Fibroblast of skin of back (primary cell): ENCODE measurements at places on chromosomes 4 and X.
A peak's percentile ranks its signal among the peaks of the same experiment; 100 is the strongest.

DNA sequence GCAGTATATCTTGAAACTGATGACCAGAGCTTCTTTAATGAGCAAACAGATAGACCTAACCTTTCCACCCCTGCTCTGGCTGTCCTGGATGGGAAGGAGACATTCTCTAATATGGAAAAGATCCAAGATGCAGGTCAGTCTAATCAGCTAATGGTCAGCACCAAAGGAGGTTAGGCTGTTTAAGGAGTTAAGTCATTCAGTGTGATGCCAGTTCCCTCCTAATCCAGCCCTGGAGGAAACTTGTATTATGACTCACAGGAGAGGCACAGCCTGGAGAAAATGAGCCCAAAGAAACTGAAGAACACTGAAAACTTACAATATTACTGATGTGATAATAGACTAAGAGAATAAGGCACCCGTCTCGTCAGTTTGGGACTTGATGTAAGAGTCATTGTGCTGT, 323.0 kb downstream of the HNRNPD start:
- DNase-seq, result no peak

- DNase-seq, result no peak
Measured at GRCh38 chrX:11287505-11287904, 5.7 kb upstream of the AMELX start.

DNA sequence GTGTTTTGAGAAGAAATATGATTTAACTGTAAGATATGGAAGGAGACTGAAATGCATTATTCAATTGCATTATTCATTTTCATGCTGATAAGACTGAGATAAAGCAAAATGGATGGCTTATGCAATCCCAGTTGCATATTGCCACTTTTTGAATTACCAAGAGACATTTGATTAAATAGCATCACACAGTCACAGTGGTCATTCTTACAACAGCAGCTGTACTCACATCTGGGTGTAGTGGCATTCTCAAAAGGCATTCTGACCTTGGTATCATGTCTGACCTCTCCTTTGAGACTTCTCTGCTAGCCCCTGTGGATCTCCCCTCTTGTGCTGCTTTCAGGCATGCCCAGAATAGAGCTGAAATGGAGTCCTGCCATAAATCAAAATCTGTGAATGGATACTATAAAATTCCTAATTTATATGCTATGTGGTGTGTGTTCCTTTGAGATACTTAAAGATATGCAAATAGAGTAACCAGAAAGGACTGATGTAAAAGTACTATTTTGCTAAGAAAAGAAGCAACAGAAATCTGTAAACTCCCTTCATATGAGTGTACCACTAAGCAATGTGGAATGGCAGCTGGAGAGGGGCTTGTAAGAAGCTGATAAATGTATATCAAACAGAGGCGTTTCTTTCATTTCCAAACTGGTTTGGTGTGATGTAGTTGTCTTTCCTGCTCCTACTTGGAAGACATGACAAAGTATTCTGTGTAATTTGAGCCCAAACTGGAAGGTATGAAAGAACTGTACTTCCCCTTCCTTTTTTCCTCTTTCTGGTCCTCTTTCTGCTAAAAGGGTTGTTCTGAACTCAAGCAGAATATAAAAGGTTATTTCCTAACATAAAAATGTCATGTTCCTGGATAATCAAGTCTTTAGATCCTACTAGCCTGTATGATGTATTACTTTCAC, 25.4 kb upstream of the METAP1 start:
- DNase-seq, result peak; percentile 6

GRCh38 chr4:87978681-87979080, 3.2 kb downstream of the SPP1 start:
- DNase-seq, result no peak

DNA sequence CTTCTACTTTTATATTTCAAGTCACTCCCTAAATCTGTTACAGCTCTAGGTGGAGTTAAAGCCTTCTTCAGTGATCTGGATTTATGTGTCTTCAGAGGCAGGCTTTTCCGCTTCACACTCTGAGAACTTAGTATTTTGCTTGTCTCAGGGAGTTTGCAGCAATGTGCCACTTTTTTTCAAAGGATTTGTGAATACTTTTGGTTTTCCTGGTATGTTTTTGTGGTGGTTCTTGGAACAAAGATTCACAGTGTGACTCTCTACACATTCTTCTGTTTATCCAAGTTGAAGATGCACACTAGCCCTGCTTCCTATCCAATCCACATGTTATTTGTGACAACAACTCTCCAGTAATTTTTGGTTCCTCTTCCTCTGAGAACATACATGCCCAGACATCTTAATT, 1253.7 kb downstream of the TECRL start:
- peak; percentile 67 for DNase-seq

- no peak for DNase-seq
Measured at GRCh38 chr4:183130328-183131155, 31.5 kb downstream of the WWC2 start.

DNA sequence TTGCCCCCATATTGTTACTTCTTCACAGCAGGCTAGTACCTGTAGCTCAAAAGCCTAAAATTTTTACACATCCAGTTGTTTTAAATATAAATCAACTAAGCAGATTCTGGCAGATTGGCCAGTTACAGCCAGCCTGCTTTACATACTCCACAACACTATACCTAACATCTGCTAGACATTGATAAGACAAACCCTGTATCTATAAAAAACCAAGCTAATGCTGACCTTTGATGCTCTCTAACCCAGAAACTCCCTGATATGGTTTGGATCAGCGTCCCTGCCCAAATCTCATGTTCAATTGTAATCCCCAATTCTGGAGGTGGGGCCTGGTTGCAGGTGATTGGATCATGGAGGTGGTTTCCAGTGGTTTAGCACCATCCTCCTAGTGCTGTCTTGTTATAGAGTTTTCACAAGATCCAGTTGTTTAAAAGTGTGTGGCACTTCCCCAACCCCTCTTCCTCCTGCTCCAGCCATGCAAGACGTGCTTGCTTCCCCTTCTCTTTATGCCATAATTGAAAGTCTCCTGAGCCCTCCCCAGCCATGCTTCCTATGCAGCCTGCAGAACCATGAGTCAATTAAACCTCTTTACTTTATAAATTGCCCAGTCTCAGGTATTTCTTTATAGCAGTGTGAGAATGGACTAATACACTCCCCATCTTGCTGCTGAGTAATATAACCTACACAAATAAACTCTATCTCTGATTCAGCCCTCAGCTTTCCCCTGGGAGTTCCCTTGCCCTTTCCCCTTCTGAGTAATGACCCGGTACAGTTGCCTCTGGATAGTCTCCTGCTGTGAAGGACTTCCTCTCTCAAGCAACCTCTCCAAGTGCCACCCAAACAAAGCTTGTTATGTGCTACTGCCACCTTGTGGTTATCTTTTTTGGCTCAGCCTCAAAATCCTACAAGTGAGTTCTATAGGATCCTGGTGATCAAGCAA, 39.6 kb downstream of the ZCCHC13 start:
- DNase-seq, result peak; percentile 97
